ENCODE measurements at places on chromosomes 16 and 17.

GRCh38 chr17:17315142-17315821 is 12.1 kb downstream of the NT5M start:
- no peak for DNase-seq

DNA sequence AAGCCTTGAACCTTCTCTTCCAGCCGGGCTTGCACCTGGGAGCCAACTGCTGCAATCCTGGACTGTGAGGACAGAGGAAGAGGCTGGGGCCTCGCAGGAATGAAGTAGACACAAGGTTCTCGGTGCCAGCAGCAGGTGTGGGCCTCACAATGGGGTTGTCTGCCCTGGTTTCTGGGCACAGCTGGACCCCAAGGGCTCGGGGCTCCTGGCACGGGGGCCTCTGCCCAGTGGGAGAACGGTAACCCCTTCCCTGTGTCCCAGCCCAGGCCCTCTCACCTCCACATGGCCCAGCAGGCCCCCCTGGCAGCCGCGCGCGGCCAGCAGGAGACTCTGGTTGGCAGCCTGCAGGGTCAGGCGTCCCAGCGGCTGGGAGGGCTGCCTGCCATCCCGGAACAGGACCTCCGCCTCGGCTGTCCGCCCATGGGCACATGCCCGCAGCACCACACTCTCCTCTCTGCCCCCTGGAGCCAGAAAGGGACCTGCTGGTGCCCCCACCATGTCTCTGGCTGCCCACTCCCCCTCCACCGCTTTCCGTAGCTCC is 46.9 kb downstream of the RMI2 start:
- no peak for DNase-seq

DNA sequence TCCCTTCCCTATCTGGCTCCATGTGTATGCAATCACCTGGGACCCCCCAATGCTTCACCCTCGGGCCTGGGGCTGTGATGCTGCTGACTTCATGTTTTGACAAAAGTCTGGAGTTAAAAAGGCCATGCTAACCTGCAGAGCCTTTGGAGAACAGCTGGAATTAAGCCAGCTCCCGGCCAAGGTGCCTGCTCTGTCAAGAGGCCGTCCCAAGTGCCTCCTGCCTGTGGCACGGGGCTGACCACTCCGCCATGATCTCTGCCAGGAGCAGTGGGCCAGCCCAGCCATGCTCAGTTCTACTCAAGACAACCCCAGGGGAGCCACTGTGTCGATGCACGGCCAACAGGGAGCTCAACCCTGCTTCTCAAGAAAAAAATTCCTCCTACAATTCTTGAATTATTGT is 93.6 kb downstream of the CCDC182 start:
- no peak for DNase-seq

- no peak for DNase-seq
Observed at GRCh38 chr17:82012640-82013295, 9.9 kb downstream of the CENPX start.

GRCh38 chr17:235831-236640 is 54.6 kb upstream of the DOC2B start:
- no peak for DNase-seq

- DNase-seq: peak; percentile 4
Observed at GRCh38 chr17:32697728-32698625, 178.9 kb downstream of the MYO1D start.

- DNase-seq: no peak
Observed at GRCh38 chr16:46844771-46845170, 13.8 kb upstream of the C16orf87 start.

DNA sequence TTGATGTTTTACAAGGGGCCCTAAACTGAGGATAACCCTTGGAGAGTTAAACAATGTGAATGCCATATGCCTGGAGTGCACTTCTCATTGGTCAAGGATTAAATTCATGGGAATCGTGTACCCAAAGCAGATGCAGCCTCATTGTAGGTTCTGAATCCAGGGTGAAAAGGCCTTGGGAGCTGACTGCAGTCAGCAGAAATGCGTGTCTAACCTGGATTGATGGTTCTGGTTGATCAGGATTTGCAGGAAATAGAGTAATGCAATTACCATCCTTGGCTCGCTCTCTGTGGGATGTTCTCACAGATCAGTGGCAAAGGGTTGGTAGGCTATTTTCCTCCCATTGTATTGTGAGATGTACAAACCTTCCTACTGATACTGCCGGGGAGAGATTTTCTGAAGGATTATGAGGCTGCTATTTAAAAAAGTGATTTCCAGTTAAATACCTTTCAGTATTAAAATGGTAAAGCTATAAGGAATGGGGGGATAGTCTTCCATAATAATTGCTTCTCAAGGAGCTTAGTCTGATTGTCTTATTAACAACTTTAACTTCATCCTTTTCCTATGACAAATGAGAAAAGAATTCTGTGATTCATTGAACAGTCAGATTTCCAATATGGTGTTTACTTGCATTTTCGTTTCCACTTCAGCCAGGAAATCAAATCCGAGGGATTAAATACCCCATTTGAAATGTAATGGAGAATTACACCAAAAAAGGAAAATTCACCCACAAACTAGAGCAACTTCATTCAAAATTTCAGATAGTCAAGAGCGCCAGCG is 1028.1 kb upstream of the EEF2KMT start:
- no peak for DNase-seq

DNA sequence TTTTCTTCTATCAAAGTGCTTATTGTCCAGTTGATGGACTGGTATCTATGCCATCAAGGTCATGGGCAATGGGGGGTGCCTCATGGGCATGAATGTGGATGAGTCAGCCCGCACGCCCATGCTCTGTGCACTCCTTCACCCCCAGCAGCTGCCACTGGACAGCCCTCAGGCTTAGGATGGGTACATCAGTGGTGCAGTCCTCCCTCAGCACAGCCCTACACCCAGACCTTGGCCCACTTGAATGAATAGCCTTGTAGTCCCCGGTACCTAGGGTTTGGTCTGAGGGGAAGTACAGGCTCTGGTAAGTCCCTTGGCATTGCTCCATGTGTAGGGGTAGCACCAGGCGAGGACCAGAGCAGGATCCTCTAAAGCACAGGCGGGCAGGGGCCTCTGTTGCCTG is 10.4 kb upstream of the GNA13 start:
- DNase-seq: no peak

DNA sequence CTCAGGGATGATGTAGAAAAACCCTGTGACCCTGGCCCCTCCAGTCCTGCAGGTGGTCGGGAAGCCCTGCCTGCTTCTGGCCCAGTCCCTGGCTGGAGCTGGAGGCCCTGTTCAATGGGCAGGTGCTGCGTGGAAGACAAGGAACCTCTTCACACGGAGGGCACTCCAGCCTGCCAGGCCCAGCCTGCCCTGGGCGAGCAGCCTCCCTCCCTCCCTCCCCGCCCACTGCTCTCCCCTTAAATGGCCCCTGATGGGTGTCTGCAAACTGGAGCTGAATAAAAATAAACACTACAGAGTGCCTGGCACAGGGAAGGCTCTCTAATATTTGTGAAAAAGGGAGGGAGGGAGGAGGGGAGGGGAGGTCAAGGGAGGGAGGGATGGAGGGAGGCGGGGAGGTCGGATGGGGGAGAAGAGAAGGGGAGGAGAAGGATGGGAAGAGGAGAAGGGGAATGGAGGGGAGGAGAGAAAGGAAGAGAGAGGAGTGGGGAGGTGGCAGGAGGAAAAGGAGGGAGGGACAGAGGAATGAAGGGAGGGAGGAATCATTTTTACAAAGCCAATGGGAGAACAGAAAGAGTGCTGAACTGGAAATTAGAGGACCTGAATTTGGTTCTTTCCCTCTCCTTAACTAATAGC is 222.8 kb upstream of the TNRC6C start:
- no peak for DNase-seq
